CD4-positive, alpha-beta T cell treated with Interferon gamma for 1 hour (primary cell): ENCODE measurements at places on chromosomes 4 and X.

GRCh38 chr4:119299741-119300100, 22.2 kb downstream of the FABP2 start:
- DNase-seq: no peak

- DNase-seq: no peak
These were observed 35.3 kb downstream of the FAT1 start for GRCh38 chr4:186688150-186688943.

DNA sequence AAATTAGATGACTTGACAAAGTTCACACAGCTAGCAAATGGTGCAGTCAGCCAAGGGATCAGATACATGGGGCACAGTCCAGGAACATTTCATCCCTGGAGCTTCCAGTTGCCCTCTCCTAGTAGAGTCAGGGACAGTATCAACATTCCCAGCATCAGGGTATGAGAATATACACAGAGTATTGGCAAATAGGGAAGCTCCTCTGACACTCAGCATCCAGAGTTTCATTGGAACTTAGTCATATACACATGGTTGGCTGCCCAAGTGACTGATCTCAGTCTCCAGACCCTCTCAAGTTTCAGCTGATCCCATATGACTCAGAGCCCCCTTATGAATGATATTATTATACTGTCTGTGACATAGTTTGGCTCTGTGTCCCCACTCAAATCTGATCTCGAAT, 13.7 kb upstream of the KCTD8 start:
- no peak for DNase-seq

DNA sequence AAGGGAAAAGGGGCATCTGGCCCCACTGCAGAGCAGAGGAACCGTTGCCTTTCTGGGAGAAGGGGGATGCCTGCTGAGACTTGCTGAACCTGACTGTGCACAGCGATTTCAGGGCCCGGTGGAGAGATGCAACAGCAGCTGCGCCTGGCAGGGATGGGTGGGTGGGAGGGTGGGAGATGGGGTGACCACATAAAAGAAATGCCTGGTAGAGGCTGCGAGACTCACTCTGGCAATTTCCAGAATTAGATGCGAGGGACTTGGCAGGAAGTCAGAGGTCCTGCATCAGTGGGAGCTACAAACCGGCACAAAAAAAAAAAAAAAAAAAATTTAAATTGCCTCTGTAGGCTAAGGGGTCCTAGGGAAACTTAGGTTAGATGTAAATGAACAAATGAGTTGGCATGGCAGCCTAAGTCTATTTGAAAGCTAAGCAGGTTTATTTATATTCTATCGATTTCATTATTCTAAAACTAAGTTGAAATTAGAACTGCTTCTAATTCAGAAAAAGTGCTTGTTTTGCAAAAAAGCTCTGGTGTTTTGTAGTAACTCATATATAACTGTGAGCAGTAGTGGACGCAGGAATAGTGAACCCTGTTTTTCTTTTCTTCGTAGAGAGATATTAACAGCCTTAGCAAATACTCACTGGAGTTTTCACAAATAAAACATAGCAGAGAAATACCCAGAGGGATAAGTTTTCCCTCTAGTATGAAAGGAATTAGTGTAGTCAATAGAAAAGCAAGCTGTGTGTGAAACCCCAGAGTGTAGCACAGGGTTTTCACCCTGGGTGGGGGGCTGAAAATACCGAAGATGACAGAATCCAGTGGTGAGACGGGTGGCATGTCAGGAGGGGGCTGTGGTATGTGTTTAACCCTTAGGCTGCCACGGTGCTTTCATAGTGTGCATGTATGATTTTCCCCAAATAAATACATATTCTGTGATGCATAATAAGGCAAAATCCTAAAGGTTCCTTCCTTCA, 130.1 kb downstream of the EGF start:
- no peak for DNase-seq

GRCh38 chr4:110680265-110680664, 57.4 kb upstream of the PITX2 start:
- DNase-seq: no peak

- no peak for DNase-seq
These were observed 739.2 kb downstream of the KCTD8 start for GRCh38 chr4:43709443-43709842.

GRCh38 chr4:184275766-184276165, 58.1 kb upstream of the ENPP6 start:
- no peak for DNase-seq

GRCh38 chrX:104280609-104281008, 25.9 kb upstream of the ESX1 start:
- no peak for DNase-seq

DNA sequence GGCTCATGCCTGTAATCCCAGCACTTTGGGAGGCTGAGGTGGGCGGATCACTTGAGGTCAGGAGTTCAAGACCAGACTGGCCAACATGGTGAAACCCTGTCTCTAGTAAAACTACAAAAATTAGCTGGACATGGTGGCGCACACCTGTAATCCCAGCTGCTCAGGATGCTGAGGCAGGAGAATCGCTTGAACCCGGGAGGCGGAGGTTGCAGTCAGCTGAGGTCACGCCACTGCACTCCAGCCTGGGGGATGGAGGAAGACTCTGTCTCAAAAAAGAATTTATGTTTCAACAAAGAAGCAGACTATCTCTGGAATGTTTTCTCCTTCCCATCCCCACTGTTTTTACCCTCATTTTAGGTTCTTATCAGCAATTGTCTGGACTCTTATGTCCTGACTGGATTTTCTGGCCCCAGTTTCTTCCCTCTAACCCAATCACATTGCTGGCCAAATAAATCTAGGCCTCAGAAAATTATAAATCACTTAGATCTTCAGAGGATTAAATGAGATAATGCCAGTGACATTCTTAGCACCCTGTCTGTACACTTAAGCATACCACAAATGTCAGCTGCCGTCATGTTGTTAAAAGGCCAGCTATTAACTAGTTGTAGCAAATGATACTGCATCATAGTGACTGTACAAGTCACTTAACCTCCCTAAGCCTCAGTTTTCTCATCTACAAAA, 44.9 kb upstream of the PRSS48 start:
- DNase-seq: no peak
